ENCODE measurements at places on chromosomes 2 and 18. TPM values are rescaled to one million over a fixed set of nuclear protein-coding genes. Genes with fewer than 3 reads are reported as not detected.

CFAP210 gene
- 0.12 TPM for total RNA-seq

FAP gene
- total RNA-seq, result not detected

PAX3 gene
- 4.2 TPM for total RNA-seq

SIGLEC15 gene
- total RNA-seq, result not detected

PMAIP1 gene
- total RNA-seq, result 53.5 TPM

PSMA8 gene
- not detected for total RNA-seq

MRPL53 gene
- total RNA-seq, result 57.8 TPM
